ENCODE measurements at places on chromosomes 5 and 9. TPM values are rescaled to one million over a fixed set of nuclear protein-coding genes. Genes with fewer than 3 reads are reported as not detected.

Gene HAUS6
- polyA plus RNA-seq, result 18.5 TPM

Gene ROR2
- 14.1 TPM for polyA plus RNA-seq

Gene ZBTB26
- polyA plus RNA-seq, result 23.2 TPM

Gene TUSC1
- polyA plus RNA-seq, result 17.0 TPM

Gene SLC36A3
- polyA plus RNA-seq, result not detected

Gene SVEP1
- 7.0 TPM for polyA plus RNA-seq

Gene C9orf50
- 0.34 TPM for polyA plus RNA-seq

Gene LHX3
- polyA plus RNA-seq, result not detected

Gene IGFBPL1
- polyA plus RNA-seq, result 1.9 TPM

GRCh38 chr5:144205141-144205551, 34.5 kb downstream of the KCTD16 start:
- no peak for DNase-seq

DNA sequence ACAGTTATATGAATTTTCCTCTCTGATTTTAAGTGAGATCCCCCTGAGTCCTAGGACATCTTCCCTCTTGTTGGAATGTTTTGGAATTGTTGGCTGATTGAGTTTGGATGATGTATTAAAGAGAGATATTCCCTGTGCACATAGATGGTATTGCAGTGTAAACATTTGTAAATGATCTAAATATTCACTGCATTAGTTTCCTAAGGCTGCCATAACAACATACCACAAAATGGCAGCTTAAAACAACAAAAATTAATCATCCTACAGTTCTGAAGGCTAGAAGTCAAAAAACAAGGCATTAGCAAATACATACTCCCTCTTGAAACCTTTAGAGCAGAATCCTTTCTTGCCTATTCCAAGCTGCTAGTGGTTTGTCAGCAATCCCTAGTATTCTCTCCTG, 38.0 kb upstream of the MROH2B start:
- DNase-seq, result no peak

DNA sequence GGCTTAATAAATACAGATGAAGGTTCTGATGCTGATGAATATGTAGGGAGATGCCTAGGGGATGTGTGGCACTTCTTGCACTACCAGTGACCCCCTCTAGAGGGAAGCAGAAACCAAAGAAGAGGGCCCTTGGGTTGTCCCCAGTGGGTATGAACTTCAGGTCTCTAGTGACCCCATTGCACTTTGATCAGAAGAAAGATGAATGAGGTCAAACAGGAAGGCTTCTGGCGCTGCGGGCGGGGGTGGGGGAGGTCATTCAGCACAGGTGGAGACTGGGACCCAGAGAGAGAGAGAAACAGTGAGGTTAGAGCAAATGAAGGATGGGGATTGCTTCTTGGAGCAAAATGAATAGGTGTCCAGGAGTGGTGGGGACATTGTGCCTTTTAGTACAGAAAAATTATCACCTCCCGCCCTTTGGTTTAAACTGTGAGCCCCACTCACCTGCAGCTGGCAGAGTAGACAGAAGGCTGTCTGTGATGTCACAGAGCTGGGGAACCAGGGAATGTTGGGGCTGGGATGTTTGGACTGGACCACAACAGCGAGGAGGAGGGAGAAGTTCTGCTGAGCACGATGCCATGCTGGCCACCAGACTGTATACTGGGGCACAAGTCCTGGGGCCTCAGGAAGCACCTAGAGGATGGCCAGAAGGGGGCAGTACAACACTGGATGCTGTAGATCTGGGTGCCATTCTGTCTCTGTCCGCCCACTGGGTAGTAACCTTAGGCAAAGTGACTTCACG, at the start of gene TEX48:
Gene TEX48 (minus strand): TSS at position 599 of the 739 bp plus-strand sequence. CDS start 10,469 bp downstream, outside the sequence.
- DNase-seq, result no peak

DNA sequence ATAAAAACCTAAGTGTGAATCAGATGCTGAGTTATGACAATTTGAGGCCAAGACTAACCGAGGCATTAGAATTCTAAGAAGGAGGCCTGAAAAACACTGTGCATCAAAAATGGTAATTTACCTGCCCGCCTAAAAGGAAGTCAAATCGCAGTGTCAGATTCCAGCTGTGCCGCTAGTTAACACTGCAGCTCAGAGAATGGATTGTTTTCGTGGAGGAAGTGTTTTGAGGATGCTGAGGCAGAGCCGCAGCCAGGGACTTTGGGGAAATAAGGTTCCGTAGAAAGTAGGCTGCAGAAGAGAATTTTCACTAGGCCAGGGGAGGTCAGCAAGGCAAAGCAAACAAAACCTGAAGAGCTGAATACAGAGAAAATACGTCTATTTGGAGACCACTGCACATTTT, 226.4 kb upstream of the ISL1 start:
- DNase-seq, result no peak

DNA sequence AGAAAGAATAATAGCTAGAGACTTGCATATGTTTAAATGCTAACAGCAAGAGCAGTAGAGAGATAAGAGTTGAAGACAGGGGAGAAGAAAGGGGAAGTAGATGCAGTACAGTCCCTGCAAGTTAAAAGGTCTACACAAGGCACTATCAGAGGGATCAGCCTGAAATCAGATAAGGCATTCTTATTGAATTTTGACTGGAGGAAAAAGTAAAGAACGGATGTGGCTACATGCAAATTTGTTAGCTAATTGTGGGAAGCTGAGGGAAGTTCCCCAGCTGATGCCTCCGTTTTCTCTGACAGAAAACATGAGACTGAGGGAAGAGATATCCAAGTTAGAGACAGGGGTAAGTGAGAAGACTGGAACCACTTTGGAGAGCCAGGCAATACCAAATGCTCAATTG, 12.9 kb upstream of the RHOBTB3 start:
- no peak for DNase-seq

DNA sequence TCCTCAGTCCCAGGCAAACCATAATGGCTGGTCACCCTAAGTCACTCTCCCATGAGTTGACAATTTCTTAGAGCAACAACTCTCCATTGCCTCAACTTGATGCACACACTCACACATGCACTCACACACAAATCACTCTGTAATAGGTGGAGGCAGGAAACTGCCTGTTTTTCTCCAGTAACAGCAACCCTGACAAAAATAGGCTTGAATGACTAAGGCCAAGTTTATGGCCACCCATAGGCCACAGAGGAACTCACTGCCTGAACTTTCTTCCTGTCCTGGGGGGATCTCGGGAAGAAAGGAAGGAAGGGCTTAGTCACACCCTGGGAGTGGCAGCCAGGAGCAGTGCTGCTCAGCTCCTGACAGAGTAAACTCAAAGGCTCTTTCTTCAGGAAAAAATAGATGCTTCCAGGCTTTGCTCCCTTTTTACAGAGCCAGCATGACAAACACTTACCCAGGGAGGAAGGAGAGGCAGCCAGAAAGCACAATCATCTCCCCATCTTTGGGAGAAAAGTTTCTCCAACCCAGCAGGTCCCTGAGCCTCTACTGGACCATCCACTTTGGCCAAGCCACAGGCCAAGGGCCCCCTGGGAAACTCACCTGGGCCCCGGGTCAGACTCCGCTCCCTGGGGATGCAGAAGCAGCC, 368 bp downstream of the SH3TC2 start:
- DNase-seq, result no peak

DNA sequence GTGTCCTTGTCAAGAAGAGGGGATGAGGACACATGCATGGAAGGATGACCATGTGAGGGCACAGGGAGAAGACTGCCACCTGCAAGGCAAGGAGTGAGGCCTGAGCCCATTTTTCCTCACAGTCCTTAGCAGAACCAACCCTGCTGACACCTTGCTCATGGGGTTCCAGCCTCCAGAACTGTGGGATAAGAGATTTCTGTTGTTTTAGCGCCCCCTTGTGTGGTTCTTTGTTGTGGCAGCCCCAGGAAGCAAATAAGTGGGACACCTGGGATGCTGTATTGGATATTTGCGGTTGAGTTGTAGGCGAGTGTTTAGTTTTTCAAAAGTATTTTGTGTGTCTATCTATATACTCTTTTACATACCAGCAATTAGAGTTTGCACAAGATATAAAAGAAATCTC, 206.4 kb downstream of the NXNL2 start:
- no peak for DNase-seq

GRCh38 chr5:90494043-90494442, 19.4 kb downstream of the POLR3G start:
- no peak for DNase-seq

- no peak for DNase-seq
Measured at GRCh38 chr9:88759364-88759763, 224.4 kb downstream of the NXNL2 start.

GRCh38 chr9:81532251-81532650, 157.1 kb downstream of the TLE1 start:
- DNase-seq, result no peak

DNA sequence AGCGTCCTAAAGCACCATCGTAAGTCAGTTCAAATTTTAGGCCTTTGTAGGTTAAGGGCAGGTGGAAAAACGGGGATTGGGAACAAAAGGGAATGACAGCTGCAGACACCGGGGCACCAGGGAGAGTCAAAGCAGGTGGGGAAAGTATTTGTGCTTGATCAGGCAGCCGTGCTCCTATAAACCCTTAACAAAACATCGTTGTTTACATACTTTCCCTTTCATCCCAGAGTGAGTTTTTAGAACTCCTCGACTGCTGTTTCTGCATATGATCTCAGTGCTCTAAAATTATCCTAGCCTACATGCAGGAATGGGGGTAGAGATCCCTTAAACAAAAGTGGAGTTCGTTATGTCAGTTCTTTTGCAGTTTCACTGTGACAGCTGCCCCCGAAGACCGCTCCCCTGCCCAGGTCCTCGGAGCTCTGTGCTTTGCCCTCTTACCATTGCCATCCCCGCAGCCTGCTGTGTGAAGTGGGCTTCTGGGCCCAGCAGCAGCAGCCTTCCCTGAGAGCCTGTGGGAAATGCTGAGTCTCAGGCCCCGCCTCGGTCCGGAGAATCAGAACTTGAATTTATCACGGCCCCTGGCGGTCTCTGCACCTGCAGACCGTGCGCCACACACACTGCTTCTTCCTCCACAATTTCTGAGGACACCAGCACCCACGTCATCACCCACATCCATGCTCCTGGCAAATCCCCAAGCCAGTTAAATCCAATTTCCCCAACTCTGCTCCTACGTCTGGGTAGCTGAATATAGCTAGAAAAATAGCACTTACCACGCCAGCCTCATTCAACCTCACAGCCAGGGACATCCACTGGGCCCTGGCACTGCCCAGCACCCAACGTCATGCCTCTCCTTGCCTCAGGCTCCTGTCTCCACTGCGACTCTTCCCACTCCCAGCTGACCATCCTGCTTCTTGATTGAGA, 86.8 kb downstream of the NSUN2 start:
- no peak for DNase-seq

DNA sequence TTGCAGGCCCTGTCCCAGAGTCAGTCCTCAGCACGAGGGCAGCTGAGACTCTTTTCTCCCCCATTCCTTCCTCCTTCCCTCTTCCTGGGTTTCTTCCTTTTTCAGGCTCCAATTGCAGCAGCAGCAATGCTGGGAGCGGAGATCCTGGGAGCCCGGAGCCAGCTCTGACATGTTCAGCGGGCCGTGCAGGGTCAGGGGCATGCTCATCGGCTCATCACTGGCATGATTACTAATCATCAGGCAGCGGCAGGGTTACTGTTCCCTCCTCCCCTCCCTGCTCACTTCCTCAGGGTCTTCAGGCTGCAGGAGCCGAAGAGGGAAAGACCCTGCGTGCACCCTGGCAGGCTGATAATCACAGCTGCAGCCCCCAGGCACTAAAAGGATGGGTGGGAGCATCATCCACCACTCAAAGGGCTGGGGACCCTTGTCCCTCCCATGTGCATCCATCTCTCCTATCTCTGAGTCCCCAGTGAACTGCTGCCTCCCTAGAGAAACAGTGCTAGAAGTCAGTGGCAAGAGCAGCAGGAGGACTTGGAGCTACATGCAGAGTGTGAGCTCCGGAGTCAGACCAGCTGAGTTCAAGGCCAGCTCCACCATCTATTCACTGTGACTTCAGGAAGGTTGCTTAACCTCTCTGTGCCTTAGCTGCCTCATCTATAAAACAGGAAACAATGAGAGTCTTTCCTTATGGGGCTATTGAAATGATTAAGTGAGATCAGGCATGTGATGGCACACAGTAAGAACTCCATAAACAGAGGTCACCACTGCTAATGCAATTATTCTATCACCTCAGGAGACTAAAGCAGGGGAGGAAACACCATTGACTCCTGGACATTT, 7.8 kb upstream of the KCNIP1 start:
- no peak for DNase-seq

GRCh38 chr9:81607593-81608288, 81.6 kb downstream of the TLE1 start:
- no peak for DNase-seq

DNA sequence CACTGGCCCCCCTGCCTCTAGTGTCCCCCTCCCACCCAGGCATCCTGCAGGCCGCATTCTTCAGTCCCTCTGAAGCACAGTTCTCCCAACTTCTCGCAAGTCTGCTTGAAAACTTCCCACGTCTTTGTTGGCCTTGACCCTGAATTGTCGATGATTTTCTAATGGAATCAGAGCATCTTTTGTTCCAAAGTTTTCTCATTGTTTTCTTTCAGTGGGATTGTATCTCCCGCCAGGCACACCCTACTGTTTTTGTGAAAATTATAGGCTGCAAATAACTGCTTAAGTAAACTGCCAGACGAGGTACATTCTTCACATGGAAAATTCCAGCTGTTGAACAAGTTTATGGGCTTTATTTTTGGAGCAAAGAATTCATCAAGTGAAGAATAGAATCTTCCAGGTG, 122.6 kb upstream of the SLC25A48 start:
- DNase-seq, result no peak

All from right renal cortex interstitium (tissue), 3 donors.